ENCODE measurements at places on chromosomes 12 and 14. TPM values are rescaled to one million over a fixed set of nuclear protein-coding genes. Genes with fewer than 3 reads are reported as not detected.

Gene DLGAP5
- 0.89 TPM for polyA plus RNA-seq

Gene OR4E2
- polyA plus RNA-seq = not detected

Gene ESPL1
- 0.77 TPM for polyA plus RNA-seq

Gene HNRNPA1
- polyA plus RNA-seq = 937 TPM

Gene CLEC4C
- polyA plus RNA-seq = not detected

Gene ZNF385A
- polyA plus RNA-seq = 15.3 TPM

Gene LRRC9
- not detected for polyA plus RNA-seq

Gene BIN2
- polyA plus RNA-seq = 12.0 TPM

Gene SLC25A29
- polyA plus RNA-seq = 91.0 TPM

Gene NRXN3
- polyA plus RNA-seq = 2.1 TPM

Gene SYNDIG1L
- polyA plus RNA-seq = 0.39 TPM

Gene HPD
- polyA plus RNA-seq = 0.88 TPM

Gene USP44
- 8.9 TPM for polyA plus RNA-seq

Gene ACOT6
- polyA plus RNA-seq = not detected

Gene NR4A1
- polyA plus RNA-seq = 67.3 TPM

Gene HOXC13
- not detected for polyA plus RNA-seq

Gene TAS2R9
- not detected for polyA plus RNA-seq

Gene TAMALIN
- polyA plus RNA-seq = 68.0 TPM

Gene MYH7
- 0.02 TPM for polyA plus RNA-seq

Gene SMOC1
- 0.57 TPM for polyA plus RNA-seq

Gene DCAF4
- polyA plus RNA-seq = 9.4 TPM

Gene KCNJ8
- 13.8 TPM for polyA plus RNA-seq

Gene TMEM179
- 0.10 TPM for polyA plus RNA-seq

Gene PLEKHG7
- 1.5 TPM for polyA plus RNA-seq

Gene PMEL
- 1.0 TPM for polyA plus RNA-seq

Gene SLC35E3
- 9.0 TPM for polyA plus RNA-seq

Gene IGF1
- polyA plus RNA-seq = 11.4 TPM

Gene SRRM4
- polyA plus RNA-seq = 0.02 TPM

Gene RPL10L
- polyA plus RNA-seq = not detected

Gene BMP4
- 10.5 TPM for polyA plus RNA-seq

Gene FSCB
- not detected for polyA plus RNA-seq

Gene ACOT4
- polyA plus RNA-seq = 1.8 TPM

Gene DAO
- polyA plus RNA-seq = not detected

Gene ERBB3
- polyA plus RNA-seq = 31.4 TPM

Gene IKZF4
- 3.3 TPM for polyA plus RNA-seq

Gene KRT83
- not detected for polyA plus RNA-seq

Gene RHOF
- 16.5 TPM for polyA plus RNA-seq

Gene JAG2
- polyA plus RNA-seq = 23.6 TPM

Gene INHBE
- polyA plus RNA-seq = not detected

Gene KERA
- polyA plus RNA-seq = not detected

Data from lung (tissue), 17 donors.